ENCODE measurements at places on chromosomes 12 and 14.

GRCh38 chr14:51053157-51053556 lies 41.7 kb downstream of the TRIM9 start:
- DNase-seq = no peak

DNA sequence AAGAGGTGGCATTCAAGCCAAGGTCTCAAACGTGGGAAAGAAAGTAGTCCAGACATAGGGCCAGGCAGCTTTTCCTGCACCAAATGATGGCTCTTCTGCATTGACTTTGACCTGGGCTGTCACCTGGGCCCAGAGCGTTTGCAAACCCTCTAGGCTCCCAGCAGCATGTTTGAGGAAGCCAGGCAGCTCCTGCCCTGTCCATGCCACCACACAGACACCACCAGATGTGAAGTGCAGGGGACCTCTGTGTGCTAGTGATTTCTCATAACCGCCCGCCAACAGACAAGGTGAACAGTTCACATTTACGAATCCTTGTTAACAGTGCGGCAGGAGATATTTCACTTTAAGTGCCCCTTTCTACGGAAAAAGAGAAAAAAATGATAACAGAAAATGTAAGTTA lies 49.8 kb upstream of the FAM222A start:
- no peak for DNase-seq

DNA sequence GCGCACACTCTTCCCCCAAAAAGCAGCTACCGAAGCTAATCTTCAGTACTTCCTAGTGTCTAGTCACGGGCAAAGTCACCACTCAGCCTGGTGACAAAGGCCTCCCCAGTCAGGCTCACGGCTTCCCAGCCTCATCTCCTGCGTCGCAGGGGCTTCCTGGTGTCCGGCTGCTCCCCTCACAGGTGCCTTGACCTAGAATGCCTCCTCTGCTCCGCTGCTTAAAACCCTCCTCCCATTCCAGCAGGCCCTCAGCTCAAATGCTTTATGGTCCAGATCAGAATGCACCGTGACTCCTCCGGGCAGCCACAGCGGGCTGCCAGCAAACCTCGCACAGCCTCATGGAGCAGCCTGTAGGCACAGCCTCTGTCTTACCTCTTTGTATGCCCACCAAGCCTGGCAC lies 53.1 kb downstream of the PRIMA1 start:
- no peak for DNase-seq

GRCh38 chr14:68278576-68279436 lies 459.2 kb downstream of the RAD51B start:
- DNase-seq = no peak

DNA sequence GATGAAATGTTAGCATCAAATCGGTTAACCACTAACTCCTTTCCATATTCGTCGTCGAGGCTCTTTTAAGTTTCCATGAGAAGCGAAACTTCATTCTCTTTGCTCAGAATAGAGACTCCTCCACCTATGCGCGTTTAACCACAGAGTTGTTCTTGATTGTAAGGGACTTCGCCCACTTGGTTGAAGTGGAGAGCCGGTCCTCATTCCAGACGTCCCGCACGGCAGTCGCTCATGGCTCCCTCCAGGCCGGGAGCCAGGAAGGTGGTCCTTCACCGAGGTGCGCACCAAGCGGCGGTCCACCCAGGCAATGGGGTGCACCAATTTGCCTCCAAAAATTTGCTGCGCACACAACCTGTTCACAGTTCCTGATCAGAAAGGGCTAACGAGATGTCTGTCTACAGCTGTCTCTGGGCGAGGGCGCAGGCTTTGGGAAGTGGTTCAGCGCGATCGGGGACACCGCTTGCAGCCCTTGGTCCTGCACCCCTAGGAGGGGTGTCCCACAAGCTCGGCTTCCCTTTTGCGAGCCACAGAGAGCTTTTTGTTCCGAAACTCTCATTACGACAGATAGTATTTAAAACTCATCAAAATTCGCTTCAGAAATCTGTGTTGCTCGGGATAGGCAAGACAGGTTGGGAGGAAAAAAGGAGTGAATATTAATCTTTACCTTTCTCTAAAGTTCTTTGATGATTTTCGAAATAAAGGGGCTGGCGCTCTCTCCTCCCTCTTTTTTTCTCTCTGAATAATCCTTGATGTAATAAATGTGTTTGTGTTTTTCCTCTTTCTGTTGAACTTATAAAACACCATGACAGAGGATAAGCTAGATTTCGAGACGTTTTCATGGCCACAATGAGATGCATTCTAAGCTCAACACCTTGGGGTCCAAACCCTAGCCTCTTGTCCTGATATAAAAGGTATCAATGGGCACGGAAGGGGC lies 6.4 kb upstream of the ALX1 start:
- no peak for DNase-seq

DNA sequence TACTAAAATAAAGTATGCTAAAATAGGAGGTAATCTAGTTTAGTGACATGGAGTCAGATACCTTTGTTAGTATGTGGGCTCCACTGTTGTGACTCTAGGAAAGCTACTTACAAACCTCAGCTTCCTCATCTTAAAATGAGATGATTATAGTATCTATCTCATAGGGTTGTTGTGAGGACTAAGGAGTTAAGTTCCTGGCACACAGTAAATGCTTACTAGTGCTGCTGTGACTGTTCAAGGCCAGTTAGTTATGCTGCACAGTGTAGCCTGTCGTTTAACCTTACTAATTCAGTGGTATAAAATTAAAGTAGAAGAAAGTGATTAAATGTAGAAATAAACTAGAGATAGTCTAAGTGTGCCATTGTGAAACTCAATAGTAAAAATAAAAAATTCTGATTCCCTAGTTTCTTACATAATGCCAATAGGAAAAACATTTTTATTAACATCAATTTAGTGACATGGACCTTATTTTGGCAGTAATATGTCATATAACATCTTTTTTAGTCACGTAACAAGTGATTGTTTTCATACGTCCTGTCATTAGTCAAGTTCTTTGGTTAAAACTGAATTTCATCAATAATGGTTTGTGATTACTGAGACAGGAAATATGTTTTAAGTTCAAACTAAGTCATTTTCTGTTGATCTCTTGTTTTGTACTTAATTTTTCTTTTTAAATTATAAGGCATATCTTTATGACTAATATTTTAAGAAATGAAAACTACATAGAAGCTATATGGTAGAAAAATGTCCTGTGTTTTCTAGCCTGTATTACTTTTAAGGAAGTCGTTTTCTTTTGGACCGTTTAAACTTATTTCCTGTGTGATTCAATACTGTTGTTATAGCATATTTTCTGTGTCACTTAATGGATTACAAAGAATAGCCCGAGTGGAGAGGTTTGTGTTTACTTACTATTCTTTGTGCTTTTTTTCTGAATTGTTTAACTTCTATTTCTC lies 74.0 kb downstream of the PCNX1 start:
- DNase-seq = no peak

- no peak for DNase-seq
These were observed 56.9 kb downstream of the IGF1 start for GRCh38 chr12:102423462-102423861.

DNA sequence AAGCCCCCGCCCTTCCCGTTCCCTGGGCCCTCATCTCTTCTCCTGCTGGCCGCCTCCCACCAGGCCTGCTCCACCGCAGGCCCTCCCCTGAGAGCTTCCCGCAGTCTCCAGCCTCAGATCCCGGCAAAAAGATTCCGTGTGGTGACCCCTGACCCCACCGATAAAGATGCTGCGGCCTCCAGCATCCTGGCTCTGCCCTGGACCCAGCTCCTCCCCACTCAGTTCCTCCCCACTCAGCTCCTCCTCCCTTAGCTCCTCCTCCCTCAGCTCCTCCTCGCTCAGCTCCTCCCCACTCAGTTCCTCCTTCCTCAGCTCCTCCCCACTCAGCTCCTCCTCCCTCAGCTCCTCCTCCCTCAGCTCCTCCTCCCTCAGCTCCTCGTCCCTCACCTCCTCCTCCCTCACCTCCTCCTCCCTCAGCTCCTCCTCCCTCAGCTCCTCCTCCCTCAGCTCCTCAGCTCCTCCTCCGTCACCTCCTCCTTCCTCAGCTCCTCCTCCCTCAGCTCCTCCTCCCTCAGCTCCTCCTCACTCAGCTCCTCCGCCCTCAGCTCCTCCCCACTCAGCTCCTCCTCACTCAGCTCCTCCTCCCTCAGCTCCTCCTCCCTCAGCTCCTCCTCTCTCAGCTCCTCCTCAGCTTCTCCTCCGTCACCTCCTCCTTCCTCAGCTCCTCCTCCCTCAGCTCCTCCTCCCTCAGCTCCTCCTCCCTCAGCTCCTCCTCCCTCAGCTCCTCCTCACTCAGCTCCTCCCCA lies 17.0 kb downstream of the NOC4L start:
- no peak for DNase-seq

DNA sequence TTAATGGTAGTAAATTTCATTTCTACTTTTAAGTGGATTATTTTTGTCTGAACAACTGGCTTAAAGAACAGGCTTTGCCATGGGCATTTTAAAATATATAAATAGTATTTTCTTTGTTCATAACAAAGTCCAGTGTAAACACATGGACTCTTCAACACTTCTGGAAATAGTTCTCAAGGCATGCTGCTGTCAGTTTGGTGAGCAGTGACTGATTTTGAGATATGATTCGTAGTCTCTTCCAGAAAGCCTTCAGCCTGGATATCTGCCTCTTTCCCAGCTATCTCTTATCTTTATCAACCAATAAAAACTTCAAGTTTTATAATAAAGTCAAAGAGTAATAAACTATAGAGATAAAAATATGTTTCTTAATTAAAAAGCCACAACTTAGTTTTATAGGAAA lies 110.7 kb downstream of the NAV3 start:
- no peak for DNase-seq

GRCh38 chr14:35221462-35221861 lies 70.7 kb upstream of the PSMA6 start:
- DNase-seq = no peak

- DNase-seq = no peak
These were observed 6.9 kb downstream of the FBXO34 start for GRCh38 chr14:55277972-55278740.

DNA sequence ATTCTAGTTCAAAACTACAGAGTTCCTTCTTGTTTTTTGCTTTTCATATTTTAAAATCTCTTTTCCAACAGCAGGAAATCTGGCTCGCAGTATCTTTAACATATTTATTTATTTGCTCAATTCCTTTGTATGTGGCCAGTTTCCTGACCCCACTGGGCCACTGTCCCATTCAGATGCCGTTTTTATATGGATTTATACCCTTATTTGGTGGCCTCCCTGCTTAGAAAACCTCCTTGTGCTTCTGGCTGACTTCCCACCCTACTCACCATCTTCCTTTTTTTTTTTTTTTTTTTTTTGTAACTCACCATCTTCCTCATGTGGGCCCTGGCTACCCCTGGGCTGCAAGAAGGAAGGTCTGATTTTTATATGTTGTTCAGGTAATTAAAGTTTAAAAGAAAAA lies 53.9 kb downstream of the TTLL5 start:
- DNase-seq = no peak

DNA sequence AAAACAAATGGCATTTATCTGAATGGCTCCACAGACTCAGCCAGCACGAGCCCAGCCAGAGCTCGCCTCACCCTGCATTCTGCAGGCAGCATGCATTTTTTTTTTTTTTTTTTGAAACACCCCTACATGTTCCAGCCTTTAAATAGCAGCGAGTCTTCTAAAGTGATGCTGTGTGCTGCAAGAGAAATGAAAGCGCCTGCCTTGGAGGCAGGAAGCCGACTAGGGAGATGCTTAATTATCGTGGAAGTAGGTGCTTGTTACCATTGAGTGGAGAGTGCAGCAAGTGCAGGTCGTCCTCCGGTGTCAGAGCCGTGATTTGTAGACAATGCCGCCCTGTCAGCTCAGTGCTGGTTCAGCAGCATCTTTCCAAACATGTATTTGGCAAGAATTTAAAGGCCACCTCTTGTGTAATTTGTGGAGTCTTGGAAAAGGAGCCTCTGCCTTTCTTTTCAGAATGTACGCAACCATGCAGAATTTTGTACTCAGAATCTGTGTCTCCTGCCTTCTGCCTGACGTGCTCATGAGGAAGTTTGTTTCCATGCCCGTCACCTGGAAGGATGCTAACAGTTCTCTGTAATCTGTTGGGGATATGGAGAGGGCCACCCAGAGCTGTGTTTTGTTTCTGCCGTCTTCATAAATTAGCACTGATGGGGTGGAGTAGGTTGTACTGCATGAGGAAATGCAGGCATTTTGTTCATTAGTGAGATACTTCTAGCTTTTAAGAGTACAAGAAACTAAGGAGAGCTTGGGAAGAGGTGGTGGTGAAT lies 345.9 kb upstream of the RGS6 start:
- no peak for DNase-seq

- no peak for DNase-seq
These were observed 14.2 kb downstream of the ATXN2 start for GRCh38 chr12:111584959-111585358.

DNA sequence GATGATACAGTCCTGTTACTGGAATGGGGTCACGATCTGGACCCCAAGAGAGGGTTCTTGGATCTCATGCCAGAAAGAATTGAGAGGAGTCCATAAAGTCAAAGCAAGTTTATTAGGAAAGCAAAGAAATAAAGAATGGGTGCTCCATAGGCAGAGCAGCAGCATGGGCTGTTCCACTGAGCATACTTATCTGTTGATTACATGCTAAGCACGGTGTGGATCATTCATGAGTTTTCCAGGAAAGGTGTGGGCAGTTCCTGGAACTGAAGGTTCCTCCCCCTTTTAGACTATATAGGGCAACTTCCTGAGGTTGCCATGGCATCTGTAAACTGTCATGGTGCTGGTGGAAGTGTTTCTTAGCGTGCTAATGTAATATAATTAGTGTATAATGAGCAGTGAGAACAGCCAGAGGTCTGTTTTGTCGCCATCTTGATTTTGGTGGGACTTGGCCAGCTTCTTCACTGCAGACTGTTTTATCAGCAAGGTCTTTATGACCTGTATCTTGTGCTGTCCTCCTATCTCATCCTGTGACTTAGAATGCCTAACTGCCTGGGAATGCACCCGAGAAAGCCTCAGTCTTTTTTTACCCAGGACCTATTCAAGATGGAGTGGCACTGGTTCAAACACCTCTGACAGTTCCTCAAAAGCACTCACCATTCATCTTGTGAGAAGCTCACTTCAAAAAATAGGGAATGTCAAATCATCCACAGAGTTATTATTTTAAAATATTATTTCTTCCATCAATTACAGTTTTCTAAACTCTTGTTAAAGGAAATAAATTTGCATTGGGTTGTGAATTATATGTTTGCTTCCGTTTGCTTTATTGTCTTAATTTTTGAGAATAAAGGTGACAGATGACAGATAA lies 1358.8 kb upstream of the TMEM132C start:
- DNase-seq = no peak

DNA sequence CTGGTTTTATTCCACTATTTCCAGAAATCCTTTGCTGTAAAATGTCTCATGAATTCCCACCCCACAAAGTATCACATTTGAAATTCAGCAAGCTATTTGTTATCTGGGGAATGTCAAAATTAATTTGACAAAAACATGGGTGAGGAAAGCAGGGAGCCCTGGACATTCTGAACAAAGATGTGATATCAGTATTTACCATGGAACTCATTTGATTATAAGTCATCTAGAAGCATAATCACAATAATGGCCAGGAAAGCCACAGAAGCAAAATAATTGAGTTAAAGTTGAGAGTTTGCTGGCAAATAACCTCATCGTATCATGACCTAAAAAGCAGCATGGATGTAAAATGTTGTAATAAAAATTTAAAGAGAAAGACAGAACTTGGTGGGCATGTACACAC lies 96.1 kb downstream of the ANO6 start:
- no peak for DNase-seq

- no peak for DNase-seq
These were observed 48.5 kb downstream of the BAZ2A start for GRCh38 chr12:56581418-56582145.

GRCh38 chr14:34931206-34931605 lies 51.6 kb upstream of the SRP54 start:
- no peak for DNase-seq
